ENCODE measurements at places on chromosomes 2 and 18. TPM values are rescaled to one million over a fixed set of nuclear protein-coding genes. Genes with fewer than 3 reads are reported as not detected.

GRCh38 chr2:145359561-145359960, 839.6 kb upstream of the ZEB2 start:
- H3K4me1 ChIP-seq = no peaks in the 10 kb centered on the region
- no peak for DNase-seq
- H3K36me3 ChIP-seq = no peaks in the 10 kb centered on the region

Gene IL18R1
- total RNA-seq = 4.8 TPM

- no peak overlapping the region for H3K27ac ChIP-seq
- no peak overlapping the region for H3K4me3 ChIP-seq
Observed at GRCh38 chr18:78947291-78947690, 32.3 kb upstream of the SALL3 start.

DNA sequence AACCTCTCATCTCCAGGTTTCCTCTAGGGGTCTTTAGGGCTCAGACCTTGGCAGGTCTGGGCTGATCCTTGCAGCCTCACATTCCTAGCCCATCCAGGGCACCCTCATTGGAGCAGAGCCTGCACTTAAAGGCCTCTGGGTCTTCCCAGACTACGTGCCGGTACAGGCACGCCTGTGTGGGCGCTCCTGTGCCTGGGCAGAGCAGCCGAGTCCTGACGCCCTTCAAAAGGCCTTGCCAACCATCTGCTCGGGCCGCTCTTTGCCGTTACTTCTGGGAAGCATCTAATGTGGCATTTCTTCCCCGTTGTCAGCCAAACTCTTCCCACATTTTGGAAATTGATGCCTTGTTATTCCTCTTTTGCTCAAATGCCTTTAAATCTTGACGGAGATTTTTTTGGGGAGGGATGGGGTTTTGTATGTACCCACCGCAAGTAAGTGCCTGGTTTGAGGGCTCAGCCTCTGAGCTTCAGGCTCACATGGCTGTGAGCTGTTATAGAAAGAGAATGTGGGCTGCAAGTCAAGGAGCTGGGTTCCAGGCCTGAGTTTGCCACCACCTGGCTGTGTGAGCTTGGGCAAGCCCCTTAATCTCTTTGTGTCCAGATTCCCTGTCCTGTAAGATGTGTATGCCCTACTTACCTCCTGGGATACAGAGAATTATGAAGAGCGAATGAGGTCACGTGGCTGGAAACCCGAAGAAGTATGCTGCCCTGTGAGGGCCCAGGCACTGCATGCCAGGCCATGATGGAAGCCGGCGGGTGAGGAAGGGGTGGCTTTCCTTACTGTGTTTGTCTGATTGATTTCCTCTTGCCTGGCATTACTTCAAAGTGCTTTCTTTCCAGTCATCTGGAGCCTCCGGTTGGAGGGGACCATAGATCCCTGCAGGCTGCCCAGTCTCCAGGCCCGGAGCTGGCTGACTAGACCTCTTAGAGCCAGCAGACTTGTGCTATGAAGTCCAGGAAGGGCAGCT, 20.6 kb downstream of the EHD3 start:
- H3K27ac ChIP-seq = no peak overlapping the region
- no peaks in the 10 kb centered on the region for H3K4me1 ChIP-seq
- no peak for DNase-seq
- H3K36me3 ChIP-seq = no peaks in the 10 kb centered on the region
- no peak overlapping the region for H3K4me3 ChIP-seq
- H3K27me3 ChIP-seq = no peaks in the 10 kb centered on the region

Gene LHCGR
- not detected for total RNA-seq

- H3K36me3 ChIP-seq = no peaks in the 10 kb centered on the region
- no peak overlapping the region for H3K4me3 ChIP-seq
- H3K27me3 ChIP-seq = no peaks in the 10 kb centered on the region
- no peak overlapping the region for H3K27ac ChIP-seq
- H3K4me1 ChIP-seq = no peaks in the 10 kb centered on the region
Observed at GRCh38 chr18:45447355-45448265, 167.7 kb upstream of the SLC14A2 start.

DNA sequence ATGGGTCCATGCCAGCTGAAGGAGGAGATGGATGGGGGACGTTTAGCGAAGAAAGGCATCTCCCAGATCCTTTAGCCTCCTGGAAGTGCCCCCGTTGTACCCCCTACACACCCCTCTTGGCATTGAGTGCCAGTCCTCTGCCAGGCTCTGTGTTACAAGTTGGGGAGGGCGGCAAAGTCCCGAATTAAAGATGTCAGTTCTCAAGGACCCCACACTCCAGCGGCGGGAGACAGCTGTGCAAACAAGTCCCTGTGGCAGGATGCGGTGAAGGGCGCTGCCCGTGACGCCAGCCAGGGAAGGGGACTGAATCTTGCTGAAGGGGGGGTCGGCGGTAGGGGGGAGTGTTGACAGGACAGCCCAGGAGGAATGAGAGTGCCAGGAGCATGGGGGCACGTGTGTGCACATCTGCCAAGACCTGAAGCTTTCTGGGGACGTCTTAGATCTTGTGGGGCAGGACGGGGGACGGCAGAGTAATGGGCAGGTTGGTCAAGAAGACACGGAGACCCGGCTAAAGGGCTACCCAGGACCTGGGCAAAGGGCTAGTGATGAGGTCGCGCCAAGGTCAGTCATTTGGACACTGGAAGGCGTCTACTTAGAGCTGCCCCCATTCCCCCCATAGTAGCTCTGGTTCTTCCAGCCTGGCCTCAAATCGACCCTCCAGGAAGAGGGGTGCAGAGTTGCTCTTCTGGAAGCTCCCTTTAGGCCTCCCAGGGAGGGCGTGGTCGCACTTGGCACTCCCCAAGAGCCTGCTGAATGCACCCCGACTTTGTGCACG, 2.8 kb upstream of the CTDSP1 start:
- H3K4me1 ChIP-seq = peaks cover 35% of the 10 kb centered on the region
- peak overlapping the region; percentile 91 for H3K4me3 ChIP-seq
- H3K27ac ChIP-seq = peak overlapping the region; percentile 99

- H3K4me3 ChIP-seq = no peak overlapping the region
- H3K27ac ChIP-seq = no peak overlapping the region
- H3K36me3 ChIP-seq = no peaks in the 10 kb centered on the region
- no peak for DNase-seq
Observed at GRCh38 chr2:239864247-239865058, 160.7 kb downstream of the NDUFA10 start.

DNA sequence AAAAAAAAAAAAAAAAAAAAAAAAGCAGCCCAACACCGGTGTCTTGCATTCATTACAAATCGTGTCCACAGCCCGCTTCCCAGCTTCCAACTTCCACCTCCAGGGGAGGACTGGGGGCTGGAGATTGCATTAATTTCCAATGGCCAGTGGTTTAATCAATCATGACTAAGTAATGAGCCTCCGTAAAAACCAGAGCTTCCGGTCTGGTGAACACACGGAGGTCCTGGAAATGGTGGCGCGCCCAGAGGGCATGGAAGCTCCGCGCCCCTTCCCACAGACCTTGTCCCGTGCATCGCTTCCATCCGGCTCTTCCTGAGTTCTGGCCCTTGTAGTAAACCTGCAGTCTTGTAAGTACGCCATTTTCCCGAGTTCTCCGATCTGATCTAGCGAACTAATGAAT, 43.6 kb downstream of the EEF1B2 start:
- H3K4me1 ChIP-seq = no peaks in the 10 kb centered on the region

DNA sequence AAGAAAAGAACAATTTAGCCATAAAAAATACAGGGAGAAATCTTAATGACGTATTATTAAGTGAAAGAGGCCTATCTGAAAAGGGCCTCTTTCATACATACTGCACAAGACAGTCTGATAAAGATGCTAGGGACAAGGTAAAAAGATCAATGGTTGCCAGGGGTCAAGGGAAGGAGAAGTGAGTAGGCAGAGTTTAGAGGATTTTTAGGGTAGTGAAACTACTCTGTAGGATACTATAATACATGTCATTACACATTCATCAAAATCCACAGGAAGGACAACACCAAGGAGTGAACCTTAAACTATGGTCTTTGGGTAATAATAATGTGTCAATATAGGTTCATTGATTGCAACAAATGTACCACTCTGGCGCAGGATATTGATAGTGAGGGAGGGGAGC, 289.3 kb downstream of the FSIP2 start:
- no peaks in the 10 kb centered on the region for H3K4me1 ChIP-seq
- no peak for DNase-seq
- H3K27ac ChIP-seq = no peak overlapping the region

- H3K4me3 ChIP-seq = no peak overlapping the region
- H3K27ac ChIP-seq = peak overlapping the region; percentile 28
- peaks cover 14% of the 10 kb centered on the region for H3K4me1 ChIP-seq
- H3K36me3 ChIP-seq = peaks cover 14% of the 10 kb centered on the region
Observed at GRCh38 chr18:12818243-12818642, 65.8 kb downstream of the PTPN2 start.

GRCh38 chr2:168698969-168699368, 103.5 kb upstream of the NOSTRIN start:
- H3K36me3 ChIP-seq = peaks cover 3% of the 10 kb centered on the region
- H3K27ac ChIP-seq = no peak overlapping the region
- no peaks in the 10 kb centered on the region for H3K4me1 ChIP-seq
- no peaks in the 10 kb centered on the region for H3K27me3 ChIP-seq
- no peak for DNase-seq

- no peak for DNase-seq
- no peaks in the 10 kb centered on the region for H3K4me1 ChIP-seq
- no peaks in the 10 kb centered on the region for H3K27me3 ChIP-seq
Observed at GRCh38 chr18:9215221-9215933, 78.8 kb downstream of the ANKRD12 start.

Gene CYP1B1
- total RNA-seq = 0.84 TPM

- no peak overlapping the region for H3K4me3 ChIP-seq
- no peak for DNase-seq
- H3K4me1 ChIP-seq = no peaks in the 10 kb centered on the region
Observed at GRCh38 chr18:42157878-42158277, 202.8 kb downstream of the PIK3C3 start.

GRCh38 chr2:95709831-95710230, 118.0 kb downstream of the TRIM43 start:
- H3K27me3 ChIP-seq = no peaks in the 10 kb centered on the region
- DNase-seq = no peak
- no peak overlapping the region for H3K27ac ChIP-seq

Gene COL6A3
- 28.7 TPM for total RNA-seq

DNA sequence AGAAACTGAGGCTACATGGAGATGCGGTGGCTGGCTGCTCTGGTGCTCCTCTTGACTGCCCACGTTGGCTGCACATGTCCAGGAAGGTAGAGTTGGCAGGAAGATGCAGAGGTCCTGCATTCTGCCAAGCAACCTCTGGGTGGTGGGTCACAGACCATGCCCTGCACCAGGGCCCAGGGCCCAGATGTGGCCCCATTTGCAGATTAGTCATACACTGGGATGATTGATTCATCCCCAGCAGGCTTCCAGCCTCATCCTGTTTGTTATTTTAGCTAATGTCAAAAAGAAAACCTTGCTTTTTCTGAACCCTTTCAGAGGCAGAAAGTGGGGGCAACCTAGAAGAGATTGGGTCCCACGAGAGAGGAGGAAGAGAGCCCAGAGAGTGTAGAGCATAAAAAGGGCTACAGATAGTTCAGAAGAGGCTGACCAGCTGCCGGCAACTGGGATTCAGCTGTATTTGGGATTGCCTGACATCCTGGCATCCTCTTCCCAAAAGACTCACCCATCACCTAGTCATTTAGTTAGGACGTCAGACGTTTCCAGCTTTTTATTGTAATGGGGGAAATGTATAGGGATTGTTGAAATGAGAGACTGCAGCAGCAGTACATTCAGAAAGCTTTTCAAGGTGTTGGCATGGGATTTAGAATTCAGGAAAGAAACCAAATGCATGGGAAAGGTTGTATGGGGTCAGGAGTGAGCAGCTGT, 101.9 kb downstream of the CTIF start:
- no peak overlapping the region for H3K4me3 ChIP-seq
- peaks cover 4% of the 10 kb centered on the region for H3K36me3 ChIP-seq
- no peak for DNase-seq
- no peaks in the 10 kb centered on the region for H3K4me1 ChIP-seq

Gene RPRD1A
- 20.5 TPM for total RNA-seq

DNA sequence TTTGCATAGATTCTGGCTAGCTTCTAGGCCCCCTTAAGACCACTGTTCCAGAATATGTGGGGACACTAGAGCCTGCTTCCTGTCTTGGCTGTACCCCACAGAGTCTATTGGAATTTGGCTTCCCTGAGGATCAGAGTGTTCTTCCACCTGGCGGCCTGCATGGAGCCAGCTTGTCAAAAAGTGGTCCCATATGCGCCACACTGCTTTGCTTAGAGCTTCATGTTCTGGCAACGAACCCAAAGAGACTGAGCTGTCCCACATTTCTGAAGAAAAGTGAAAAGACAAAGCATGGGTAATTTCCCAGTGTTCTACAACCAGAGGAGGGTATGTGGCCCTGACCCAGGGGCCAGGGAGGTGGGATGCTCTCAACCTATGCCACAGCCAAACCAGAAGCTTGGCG, 52.7 kb upstream of the FZD7 start:
- H3K4me3 ChIP-seq = no peak overlapping the region
- no peak overlapping the region for H3K27ac ChIP-seq
- H3K27me3 ChIP-seq = no peaks in the 10 kb centered on the region
- H3K36me3 ChIP-seq = no peaks in the 10 kb centered on the region
- DNase-seq = no peak
- H3K4me1 ChIP-seq = no peaks in the 10 kb centered on the region

Gene REG1B
- not detected for total RNA-seq

Gene CHRND
- not detected for total RNA-seq

Gene CASP10
- 13.6 TPM for total RNA-seq

DNA sequence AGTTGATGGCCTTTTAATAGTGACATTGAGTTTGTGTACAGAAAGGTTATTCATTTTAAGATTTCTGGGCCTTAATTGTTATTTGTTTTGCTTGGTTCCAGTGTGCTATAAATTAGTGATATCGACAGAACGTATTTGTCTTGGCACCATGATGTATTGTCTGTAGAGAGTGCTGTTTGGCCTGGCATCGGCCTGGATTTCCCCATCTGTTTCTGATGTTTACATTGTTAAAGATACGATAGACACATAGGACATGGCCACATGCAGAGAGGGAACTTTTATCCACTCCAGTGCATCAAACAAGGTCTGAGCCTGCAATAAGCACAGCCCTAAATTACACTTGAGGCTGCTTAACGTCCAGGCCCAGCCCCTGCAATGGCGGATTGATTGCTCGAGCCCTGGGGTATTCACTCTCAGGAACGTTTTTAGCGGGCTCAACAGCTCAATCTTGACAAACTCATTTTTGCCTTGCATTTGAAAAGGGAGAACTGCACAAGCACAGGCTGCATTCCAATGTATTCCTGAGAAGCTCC, 144.7 kb downstream of the SLC4A3 start:
- H3K27ac ChIP-seq = no peak overlapping the region
- H3K27me3 ChIP-seq = no peaks in the 10 kb centered on the region
- no peaks in the 10 kb centered on the region for H3K4me1 ChIP-seq
- no peak overlapping the region for H3K4me3 ChIP-seq
- no peak for DNase-seq

Gene EPG5
- 18.6 TPM for total RNA-seq

DNA sequence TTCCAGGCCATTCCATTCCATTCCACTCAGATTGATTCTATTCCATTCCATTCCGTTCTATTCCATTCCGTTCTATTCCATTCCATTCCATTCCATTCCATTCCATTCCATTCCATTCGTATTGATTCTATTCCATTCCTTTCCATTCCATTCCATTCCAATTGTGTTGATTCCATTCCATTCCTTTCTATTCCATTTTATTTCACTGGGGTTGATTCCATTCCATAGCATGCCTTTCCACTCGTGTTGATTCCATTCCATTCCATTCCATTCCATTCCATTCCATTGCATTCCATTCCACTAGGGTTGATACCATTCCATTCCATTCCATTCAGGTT, 1142.3 kb downstream of the RPIA start:
- H3K4me3 ChIP-seq = no peak overlapping the region
- H3K4me1 ChIP-seq = no peaks in the 10 kb centered on the region
- no peak overlapping the region for H3K27ac ChIP-seq
- no peaks in the 10 kb centered on the region for H3K27me3 ChIP-seq
- no peak for DNase-seq

All from liver (tissue), 10 donors.